MCF 10A (cell line): ENCODE measurements at places on chromosomes 7 and 10. TPM values are rescaled to one million over a fixed set of nuclear protein-coding genes. Genes with fewer than 3 reads are reported as not detected.

Gene SORCS1
- total RNA-seq = 0.54 TPM in 1 of 2 replicates, not detected in the other

Gene MAGI2
- total RNA-seq = 0.07 and 0.20 TPM in 2 replicates

Gene SFRP5
- total RNA-seq = not detected in 2 replicates

Gene OR2A12
- total RNA-seq = not detected in 2 replicates

Gene SAP25
- 1.2 and 2.9 TPM in 2 replicates for total RNA-seq

Gene HSPA12A
- total RNA-seq = 9.1 and 13.1 TPM in 2 replicates

Gene UCN3
- not detected in 2 replicates for total RNA-seq

Gene HOXA4
- 2.6 and 3.7 TPM in 2 replicates for total RNA-seq

Gene SLC13A1
- total RNA-seq = not detected in 2 replicates

- H3K36me3 ChIP-seq = peaks cover 35% of the 10 kb centered on the region
- no peak overlapping the region for H3K4me3 ChIP-seq
- DNase-seq = no peak
- no peaks in the 10 kb centered on the region for H3K27me3 ChIP-seq
- H3K27ac ChIP-seq = no peak overlapping the region
These were observed 105.8 kb downstream of the EXOC4 start for GRCh38 chr7:133358708-133359107.

DNA sequence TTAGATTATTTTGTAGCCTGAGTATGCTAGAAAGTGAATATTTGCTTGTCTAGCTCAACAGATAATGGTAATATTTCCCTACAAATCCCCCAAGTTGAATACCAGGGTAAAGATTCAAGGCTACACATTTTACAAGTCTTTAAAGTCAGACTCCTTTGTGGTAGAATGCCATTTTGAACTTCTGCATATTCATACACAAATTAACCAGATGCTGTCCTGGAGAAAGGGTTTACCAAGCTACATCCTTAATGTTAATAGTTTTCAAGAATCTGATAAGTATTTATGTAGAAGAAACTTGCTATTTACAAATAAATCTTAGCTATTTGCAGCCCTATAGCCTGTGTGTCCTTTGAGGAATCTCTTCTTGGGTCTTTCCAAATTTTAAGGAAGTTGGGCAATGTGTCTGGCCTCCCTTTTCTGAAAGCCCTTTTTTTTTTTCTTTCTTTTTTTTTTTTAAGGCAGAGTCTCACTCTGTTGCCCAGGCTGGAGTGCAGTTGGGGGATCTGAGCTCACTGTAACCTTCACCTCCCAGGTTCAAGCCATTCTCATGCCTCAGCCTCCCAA lies 82.6 kb downstream of the CPEB3 start:
- no peak for DNase-seq
- H3K4me1 ChIP-seq = peaks cover 11% of the 10 kb centered on the region
- H3K4me3 ChIP-seq = no peak overlapping the region
- H3K27ac ChIP-seq = no peak overlapping the region

DNA sequence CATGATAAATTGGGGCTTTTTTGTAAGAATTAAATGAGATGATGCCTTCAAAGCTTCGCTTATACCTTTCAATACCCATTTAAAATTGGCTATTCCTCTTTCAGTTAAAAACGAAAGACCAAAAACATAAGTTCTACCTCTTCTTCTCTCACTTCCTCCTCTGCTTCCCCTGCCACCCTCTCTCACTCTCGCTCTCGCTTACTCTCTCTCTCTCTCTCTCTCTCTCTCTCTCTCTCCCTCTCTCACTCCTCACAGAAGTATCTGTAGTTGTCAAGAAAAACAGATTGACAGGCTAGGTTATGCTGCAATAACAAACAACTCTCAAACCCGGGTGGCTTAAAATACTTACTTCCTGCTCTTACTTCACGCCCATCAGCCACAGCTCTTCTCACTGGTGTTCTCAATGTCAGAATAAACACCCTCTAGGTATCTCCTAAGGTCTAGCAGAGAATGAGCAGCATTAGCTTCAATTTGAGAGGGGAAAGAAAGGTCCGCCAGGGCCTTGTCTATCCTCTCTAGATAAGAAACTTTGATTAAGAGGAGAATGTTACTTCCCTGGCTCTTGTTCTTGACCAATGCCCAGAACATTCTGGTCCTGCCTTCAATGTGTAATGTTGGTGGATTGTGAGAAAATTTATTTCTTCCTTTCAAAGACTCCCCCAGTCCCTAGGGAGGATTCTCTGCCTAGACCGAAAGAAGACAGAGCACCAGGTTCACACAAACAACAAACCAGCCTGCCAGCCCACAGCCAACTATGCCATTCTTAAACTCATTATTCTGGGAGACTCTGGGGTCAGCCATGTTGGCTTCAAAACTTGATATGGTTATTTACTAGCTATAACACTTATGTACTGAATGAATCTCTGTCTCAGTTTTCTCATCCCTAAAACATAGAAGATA lies 1028.7 kb downstream of the XPNPEP1 start:
- no peak overlapping the region for H3K4me3 ChIP-seq
- H3K27me3 ChIP-seq = no peaks in the 10 kb centered on the region
- no peaks in the 10 kb centered on the region for H3K36me3 ChIP-seq

GRCh38 chr7:30430777-30431176 lies 47.8 kb downstream of the NOD1 start:
- no peak overlapping the region for H3K4me3 ChIP-seq
- H3K27ac ChIP-seq = no peak overlapping the region
- DNase-seq = no peak
- no peaks in the 10 kb centered on the region for H3K27me3 ChIP-seq

- H3K27me3 ChIP-seq = peaks cover 14% of the 10 kb centered on the region
- H3K4me3 ChIP-seq = no peak overlapping the region
- H3K36me3 ChIP-seq = peaks cover 8% of the 10 kb centered on the region
- no peak overlapping the region for H3K27ac ChIP-seq
- peaks cover 11% of the 10 kb centered on the region for H3K4me1 ChIP-seq
- DNase-seq = no peak
These were observed 4.7 kb downstream of the PLAC9 start for GRCh38 chr10:80137031-80137862.

- no peak for DNase-seq
- H3K4me3 ChIP-seq = no peak overlapping the region
- no peaks in the 10 kb centered on the region for H3K27me3 ChIP-seq
- H3K27ac ChIP-seq = no peak overlapping the region
- no peaks in the 10 kb centered on the region for H3K4me1 ChIP-seq
These were observed 925.4 kb upstream of the ZNF722 start for GRCh38 chr7:63073286-63073685.

- H3K4me1 ChIP-seq = peaks cover 11% of the 10 kb centered on the region
- H3K36me3 ChIP-seq = peaks cover 46% of the 10 kb centered on the region
- DNase-seq = no peak
- no peak overlapping the region for H3K4me3 ChIP-seq
These were observed 25.4 kb downstream of the GBX1 start for GRCh38 chr7:151141855-151142685.

- H3K4me3 ChIP-seq = no peak overlapping the region
- no peaks in the 10 kb centered on the region for H3K36me3 ChIP-seq
- no peak overlapping the region for H3K27ac ChIP-seq
- no peaks in the 10 kb centered on the region for H3K27me3 ChIP-seq
These were observed 8.4 kb upstream of the IFIT1B start for GRCh38 chr10:89369156-89370105.

DNA sequence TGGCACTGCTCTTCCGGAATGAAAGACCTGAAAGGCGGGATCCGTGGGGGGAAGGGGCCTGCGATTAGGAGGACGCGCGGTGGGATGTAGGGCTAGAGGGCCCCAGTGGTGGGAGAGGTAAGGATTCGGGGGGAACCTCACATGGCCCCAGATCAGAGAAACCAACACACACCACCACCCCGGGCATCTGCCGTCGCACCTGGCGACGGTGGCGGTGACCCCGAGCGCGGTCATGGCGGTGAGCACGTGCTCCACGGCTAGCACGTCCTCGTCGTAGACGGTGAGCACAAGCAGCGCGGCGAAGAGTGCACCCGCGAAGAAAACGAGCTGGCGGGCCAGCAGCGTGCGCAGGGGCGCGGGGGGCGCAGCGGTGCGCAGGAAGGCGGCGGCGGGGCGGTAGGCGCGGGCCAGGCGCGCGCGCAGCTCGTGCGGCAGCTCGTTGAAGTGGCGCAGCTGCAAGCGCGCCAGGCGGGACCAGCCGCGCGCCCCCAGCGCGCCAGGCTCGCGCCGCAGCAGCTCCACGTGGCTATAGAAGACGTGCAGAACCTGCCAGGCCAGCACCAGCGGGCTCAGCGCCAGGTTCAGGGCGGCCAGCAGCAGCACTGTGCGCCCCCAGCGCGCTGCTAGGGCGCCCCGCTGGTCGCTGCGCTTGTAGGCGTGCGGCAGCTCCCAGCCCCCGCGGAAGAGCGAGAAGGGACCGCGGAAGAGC lies 5.7 kb downstream of the ATG9B start:
- H3K4me1 ChIP-seq = peaks cover 10% of the 10 kb centered on the region
- no peak overlapping the region for H3K27ac ChIP-seq
- no peaks in the 10 kb centered on the region for H3K36me3 ChIP-seq
- DNase-seq = no peak

DNA sequence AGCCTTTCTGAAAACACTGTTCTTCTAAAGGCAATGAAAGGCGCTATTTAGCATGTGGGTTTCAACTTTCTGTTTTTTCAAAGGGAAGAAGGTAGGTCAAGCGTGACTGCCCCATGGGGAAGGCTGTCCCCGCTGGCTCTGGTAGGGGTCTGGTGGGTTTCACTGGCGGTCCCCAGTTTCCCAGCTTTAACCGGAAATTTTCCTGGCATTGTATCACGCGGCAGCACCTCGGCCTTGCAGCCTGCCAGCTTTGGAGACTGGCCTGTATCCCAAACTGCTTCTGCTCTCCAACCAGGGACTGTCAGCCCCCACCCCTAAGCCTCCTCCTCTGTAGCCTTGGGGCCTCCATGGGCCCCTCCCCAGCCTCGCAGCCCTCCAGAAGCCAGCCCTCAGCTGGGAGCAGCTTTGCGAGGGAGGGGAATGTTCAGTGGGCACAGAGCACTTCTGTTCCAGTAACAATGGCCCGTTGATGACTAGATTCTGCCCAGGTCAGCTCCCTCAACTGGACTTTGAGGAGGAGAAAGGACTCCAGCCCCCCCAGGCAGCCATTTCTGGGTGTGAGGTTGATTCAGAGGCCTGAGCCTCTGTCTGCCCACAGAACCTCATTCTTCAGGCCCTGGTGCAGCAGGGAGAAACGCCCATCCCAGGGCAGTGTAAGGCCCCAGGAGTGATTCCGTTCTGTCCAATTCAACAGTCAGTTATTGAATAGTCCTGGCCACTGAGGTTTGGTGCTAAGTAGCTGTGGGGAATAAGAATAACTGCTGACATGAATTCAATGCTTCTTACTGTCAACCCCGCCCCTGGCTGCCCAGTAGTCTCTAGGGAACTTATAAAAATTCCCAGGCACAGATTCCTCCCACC lies 17.1 kb downstream of the CHST3 start:
- peaks cover 54% of the 10 kb centered on the region for H3K36me3 ChIP-seq
- H3K27ac ChIP-seq = peak overlapping the region; percentile 59
- no peak for DNase-seq
- H3K27me3 ChIP-seq = no peaks in the 10 kb centered on the region
- no peak overlapping the region for H3K4me3 ChIP-seq

DNA sequence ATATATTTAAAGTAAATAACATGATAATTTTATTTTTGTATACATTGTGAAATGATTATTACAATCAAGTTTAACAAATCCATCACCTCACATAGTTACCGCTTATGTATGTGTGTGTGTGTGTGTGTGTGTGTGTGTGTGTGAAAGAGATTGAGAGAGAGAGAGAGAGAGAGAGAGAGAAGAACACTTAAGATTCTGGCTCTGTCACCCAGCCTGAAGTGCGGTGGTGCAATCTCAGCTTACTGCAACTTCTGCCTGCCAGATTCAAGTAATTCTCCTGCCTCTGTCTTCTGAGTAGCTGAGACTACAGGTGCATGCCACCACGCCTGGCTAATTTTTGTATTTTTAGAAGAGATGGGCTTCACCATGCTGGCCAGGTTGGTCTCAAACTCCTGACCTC lies 17.8 kb downstream of the LYZL1 start:
- H3K4me3 ChIP-seq = no peak overlapping the region
- peaks cover 24% of the 10 kb centered on the region for H3K27me3 ChIP-seq
- H3K4me1 ChIP-seq = no peaks in the 10 kb centered on the region
- H3K27ac ChIP-seq = no peak overlapping the region
- no peaks in the 10 kb centered on the region for H3K36me3 ChIP-seq
- no peak for DNase-seq

DNA sequence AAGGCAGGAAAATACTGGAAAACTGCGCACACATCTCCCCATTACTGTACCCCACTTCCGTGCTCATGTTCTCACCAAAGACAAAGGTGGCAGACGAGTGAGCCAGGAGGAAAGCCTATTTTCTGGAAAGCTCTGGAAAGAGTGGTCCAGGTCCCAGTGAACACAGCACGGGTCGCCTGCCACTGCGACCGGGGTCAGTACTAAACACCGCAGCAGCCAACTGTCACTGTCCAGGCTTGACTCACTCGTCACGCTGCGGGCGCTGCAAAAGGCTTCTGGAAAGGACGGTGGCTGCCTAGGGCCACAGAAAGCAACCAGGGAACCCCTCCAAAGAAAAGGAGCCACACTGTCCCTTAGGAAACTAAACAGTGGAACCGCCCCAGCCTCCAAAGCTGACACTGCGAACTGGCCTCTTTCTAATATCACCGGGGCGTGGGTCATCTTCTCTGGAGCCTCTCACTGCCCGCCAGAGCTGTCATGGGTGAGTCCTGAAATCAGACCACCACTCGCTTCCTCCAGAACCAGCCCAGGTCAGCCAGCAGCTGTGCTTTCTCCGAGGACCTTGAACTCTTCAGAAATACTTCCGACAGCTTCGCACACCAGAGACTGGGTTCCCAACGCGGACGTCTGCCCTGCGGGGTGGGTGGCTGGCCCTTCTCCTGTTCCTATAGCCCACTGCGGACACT lies 4.0 kb downstream of the RADIL start:
- DNase-seq = no peak
- H3K4me1 ChIP-seq = no peaks in the 10 kb centered on the region
- H3K27ac ChIP-seq = no peak overlapping the region
- H3K27me3 ChIP-seq = peaks cover 13% of the 10 kb centered on the region

DNA sequence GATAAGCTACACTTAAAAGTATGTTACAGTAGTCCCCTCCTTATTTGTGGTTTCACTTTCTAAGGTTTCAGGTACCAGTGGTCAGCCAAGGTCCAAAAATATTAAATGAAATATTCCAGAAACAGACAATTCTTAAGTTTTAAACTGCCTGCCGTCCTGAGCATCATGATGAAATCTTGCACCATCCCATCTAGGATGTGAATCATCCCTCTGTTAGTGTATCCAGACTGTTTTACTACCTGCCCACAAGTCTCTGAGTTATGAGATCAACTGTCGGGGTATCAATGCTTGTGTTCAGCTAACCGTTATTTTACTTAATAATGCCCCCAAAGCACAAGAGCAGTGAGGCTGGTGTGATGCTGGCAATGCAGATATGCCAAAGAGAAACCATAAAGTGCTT lies 11.4 kb downstream of the KDM7A start:
- H3K27ac ChIP-seq = peak overlapping the region; percentile 74
- H3K4me1 ChIP-seq = peaks cover 8% of the 10 kb centered on the region
- H3K36me3 ChIP-seq = peaks cover 4% of the 10 kb centered on the region
- no peak overlapping the region for H3K4me3 ChIP-seq

GRCh38 chr10:48493083-48493871 lies 111.6 kb downstream of the ARHGAP22 start:
- peak; percentile 38 for DNase-seq
- no peaks in the 10 kb centered on the region for H3K36me3 ChIP-seq
- no peaks in the 10 kb centered on the region for H3K27me3 ChIP-seq
- H3K4me1 ChIP-seq = peaks cover 26% of the 10 kb centered on the region
- no peak overlapping the region for H3K27ac ChIP-seq

- no peak overlapping the region for H3K4me3 ChIP-seq
- peaks cover 51% of the 10 kb centered on the region for H3K36me3 ChIP-seq
- H3K27me3 ChIP-seq = no peaks in the 10 kb centered on the region
- H3K27ac ChIP-seq = peak overlapping the region; percentile 88
These were observed 67.6 kb upstream of the GSDME start for GRCh38 chr7:24824896-24825295.

GRCh38 chr10:88456730-88457129 lies 126.4 kb downstream of the RNLS start:
- DNase-seq = peak; percentile 49
- peaks cover 22% of the 10 kb centered on the region for H3K4me1 ChIP-seq
- H3K27ac ChIP-seq = peak overlapping the region; percentile 77
- no peak overlapping the region for H3K4me3 ChIP-seq
- no peaks in the 10 kb centered on the region for H3K27me3 ChIP-seq
